ENCODE measurements at places on chromosomes 12 and 14.
A peak's percentile ranks its signal among the peaks of the same experiment; 100 is the strongest.

DNA sequence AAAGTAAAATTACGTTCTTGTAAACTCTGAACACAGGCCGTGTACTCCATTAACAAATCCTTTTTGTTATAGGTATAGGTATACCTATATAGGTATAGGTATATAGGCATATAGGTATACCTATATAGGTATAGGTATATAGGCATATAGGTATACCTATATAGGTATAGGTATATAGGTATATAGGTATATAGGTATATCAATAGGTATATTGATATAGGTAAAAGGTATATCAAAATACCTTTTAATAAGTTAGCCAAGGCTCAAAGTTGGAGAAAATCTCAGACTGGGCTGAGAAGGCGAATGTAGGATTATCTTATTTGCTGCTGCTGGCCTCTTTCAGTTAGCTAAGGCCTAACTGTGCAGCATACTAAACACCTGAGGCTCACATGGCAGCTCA is 3.4 kb downstream of the SCFD1 start:
- no peak for DNase-seq

- no peak for DNase-seq
Measured at GRCh38 chr14:74573421-74574089, 38.5 kb downstream of the LTBP2 start.

- no peak for DNase-seq
Measured at GRCh38 chr14:100818221-100818699, 7.7 kb upstream of the MEG3 start.

DNA sequence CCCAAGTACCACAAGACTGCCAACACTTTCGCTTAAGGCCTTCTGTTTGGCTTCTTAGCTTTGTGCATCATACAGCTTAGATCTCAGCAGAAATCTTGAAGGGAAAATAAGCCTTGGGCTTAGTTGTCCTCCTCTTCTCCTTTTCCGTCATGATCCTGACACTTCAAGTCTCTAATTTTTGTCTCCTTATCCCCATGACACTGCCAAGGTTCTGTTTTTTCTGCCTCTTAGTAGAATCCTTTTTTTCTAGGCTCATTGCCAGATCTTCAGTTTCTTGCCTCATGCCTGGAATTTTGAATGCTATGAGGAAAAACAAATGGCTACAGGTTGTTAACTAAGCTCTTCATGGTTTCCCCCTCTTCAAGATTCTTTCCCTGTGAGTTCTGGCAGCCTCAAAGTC is 450.4 kb downstream of the LRFN5 start:
- no peak for DNase-seq

- DNase-seq = no peak
Measured at GRCh38 chr12:84696281-84696680, 216.3 kb downstream of the SLC6A15 start.

DNA sequence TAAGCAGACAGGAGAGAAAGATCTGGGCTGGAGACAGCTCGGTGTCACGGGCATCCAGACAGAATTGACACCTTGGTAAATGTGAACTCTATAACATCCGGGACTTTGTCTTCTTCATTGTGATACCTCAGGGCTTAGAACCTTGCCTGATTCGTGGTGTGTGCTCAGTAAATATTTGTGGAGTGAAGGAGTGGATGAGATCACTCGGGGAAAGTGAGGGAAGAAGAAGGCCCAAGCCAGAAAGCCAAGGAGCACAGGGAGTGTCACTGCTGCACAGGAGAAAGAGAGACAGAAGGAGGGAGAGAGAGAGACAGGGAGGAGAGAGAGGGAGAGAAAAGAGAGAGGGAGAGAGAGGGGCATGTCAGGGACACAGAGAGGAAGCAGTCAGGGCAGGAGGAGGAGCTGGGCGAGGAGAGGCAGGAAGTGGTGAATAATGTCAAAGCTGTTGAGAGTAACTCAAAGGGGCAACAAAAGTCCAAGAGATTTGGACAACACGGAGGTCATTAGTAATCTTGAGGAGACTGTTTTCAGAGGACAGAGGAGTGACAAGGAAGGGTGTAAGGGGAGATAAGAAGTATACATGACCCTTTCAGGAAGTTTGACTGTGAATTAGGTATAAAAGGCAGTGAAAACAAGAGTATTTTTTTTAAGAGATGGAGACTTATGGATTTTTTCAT is 141.6 kb upstream of the MAX start:
- no peak for DNase-seq

GRCh38 chr12:109449845-109450532 is 27.1 kb downstream of the KCTD10 start:
- no peak for DNase-seq

DNA sequence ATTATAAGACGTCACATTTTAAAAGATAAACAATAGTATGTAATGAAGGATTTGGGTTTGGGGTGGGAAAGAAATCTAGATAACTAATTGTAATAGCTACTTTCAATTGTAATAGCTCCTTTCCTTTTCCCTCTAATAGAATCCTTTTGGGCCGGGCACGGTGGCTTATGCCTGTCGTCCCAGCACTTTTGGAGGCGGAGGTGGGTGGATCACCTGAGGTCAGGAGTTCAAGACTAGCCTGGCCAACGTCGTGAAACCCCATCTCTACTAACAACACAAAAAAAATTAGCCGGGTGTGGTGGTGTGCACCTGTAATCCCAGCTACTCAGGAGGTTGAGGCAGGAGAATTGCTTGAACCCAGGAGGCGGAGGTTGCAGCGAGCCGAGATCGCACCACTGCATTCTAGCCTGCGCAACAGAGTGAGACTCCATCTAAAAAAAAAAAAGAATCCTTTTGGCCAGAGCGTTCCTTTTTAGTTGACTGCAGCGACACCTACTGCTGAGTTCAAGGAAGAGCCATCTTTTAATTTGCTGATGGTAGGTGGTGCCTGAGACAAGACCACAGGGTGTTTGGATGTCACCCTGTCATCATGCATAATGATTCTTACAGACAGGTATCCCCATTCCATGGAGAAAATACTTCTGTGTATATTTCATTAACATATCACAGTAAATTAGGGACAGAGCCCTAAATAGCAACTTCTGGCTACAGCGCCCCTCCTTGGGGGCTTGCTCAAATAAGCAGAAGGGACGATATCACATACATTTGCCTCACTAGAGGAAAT is 79.5 kb downstream of the ARMH4 start:
- peak; percentile 62 for DNase-seq

- no peak for DNase-seq
Measured at GRCh38 chr14:50109342-50109741, 7.0 kb downstream of the VCPKMT start.

GRCh38 chr12:129071362-129071761 is 218.1 kb downstream of the GLT1D1 start:
- DNase-seq = no peak
